ENCODE measurements at places on chromosomes 5 and 9.
A peak's percentile ranks its signal among the peaks of the same experiment; 100 is the strongest.

GRCh38 chr9:71758785-71759184, 9.5 kb downstream of the CEMIP2 start:
- peak; percentile 68 for DNase-seq

GRCh38 chr5:132865668-132866341, 464 bp downstream of the GDF9 start:
- DNase-seq: no peak

DNA sequence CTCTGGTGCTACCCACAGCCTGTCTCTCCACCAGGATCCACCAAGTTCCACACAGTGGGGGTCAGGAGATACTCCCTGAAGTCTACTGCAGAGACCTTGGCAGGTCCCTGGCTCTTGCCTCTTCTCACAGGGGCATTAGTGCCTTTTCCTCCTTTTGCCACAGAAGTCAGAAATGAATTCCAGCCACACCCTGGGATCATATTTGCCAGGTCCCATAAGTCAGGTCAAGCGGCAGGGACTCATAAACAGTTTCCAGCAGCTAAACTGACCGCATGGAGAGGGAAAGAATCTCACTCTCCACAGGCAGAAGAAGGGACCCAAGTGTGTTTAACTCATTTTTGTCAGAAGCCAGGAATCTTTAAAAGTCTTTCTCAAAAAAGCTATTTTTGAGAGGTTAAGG, 13.3 kb upstream of the IFNK start:
- DNase-seq: no peak

GRCh38 chr9:89969156-89969675, 364.4 kb downstream of the GADD45G start:
- no peak for DNase-seq

- DNase-seq: no peak
Measured at GRCh38 chr5:59321642-59322041, 571.9 kb downstream of the PDE4D start.

GRCh38 chr9:29648601-29649000, 2075.3 kb upstream of the C9orf72 start:
- DNase-seq: no peak

DNA sequence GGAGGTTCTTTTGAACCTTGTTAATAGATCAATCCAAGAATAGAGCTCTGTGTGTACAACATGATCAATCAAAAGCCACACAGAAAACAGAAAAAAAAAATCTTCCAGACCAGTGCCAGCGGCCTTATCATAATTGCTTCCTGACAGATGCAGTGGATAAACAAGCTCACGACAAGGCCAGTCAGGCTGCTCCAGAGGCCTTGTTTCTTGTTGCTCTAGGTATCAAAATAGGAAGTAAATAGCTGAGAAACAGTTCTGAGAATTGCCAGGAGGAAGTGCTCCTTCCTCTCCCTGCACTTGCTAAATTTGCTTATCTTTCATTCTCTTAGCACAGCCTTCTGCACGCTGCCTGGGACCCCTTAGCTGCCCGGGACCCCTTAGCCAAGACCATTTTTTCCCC, 199.0 kb upstream of the TARS1 start:
- no peak for DNase-seq

DNA sequence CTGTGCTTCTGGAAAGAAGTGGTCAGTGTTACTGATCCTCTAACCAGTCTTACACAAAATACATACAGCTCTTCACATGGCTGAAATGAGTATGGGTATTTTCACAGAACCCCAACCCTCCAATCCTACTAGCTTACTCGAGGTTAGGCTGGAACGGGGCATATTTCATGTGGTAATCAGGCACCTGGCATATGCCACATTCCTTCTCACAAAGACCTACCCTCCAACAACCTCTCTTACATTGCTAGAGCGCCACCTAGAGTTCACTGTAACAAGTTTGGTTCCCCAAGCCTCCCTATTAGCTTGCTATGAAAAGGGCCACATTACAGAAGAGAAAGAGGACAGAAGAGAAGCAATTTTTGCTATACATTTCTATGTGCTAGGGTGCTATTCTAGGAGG, 597.3 kb downstream of the PRELID2 start:
- DNase-seq: peak; percentile 30

- no peak for DNase-seq
Measured at GRCh38 chr9:119945686-119946085, 576.5 kb upstream of the BRINP1 start.

DNA sequence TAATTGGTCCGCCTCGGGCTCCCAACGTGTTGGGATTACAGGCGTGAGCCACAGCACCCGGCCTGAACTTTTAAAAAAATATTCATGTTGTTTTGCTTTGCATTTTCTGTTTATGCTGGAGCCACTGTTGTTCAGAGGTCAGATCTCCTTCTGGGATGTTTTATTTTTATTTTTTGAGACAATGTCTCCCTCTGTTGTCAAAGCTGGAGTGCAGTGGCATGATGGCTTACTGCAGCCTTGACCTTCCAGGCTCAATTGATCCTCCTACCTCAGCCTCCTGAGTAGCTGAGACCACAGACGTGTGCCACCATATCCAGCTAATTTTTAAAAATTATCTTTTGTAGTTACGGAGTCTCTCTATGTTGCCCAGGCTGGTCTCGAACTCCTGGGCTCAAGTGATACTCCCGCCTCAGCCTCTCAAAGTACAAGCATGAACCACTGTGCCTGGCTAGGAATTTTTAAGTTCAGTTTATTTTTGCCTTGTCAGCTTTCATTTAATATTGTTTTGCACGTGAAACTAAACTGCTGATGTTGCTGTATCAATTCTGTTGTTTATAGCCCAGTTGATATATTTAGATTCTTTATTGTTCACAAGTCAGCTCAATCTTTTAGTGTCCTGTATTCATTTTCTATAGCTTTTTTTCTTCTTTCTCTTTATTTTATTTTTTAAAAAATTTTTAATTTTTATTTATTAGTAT, 13.7 kb downstream of the TMEFF1 start:
- DNase-seq: no peak

DNA sequence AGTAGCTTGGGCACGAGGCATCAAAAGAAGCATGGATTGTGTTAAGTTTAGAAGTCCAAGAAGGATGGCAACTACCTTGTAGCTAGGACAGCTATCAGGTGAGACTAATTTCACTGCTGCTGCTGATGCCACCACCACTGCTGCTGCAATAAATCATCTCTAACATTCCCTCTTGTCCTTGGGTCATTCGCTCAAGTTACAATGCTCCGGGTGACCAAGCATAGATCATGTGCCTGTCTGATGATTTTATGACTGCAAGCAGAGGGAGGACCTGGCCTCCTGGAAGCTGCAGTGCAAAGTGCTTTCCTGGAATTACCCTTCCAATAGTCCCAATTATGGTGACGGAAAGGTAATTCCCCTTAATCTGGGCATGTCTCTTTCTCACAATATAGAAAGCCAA, 334.4 kb downstream of the PRELID2 start:
- no peak for DNase-seq

GRCh38 chr9:97412626-97413385, 910 bp downstream of the TDRD7 start:
- peak; percentile 63 for DNase-seq

DNA sequence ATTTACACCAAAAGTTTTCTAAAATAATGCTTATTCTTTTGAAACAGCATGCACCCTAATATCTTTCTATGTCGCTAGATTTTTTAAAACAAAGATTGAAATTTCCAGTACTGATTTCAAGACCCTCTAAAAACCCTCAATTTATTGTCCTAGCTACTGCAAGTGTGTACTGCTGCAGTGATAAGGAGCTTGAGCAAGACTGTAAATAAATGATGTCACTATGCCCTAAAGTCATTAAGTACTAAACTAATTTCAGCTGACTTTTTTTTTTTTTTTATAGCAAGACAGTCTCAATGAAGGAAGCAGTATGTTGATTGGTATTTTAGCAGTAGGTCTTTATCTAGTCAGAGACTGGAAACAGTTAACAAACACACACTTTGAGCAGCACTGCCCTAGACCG, 12.2 kb upstream of the MIER3 start:
- no peak for DNase-seq

- DNase-seq: no peak
Measured at GRCh38 chr5:89011778-89012711, 129.1 kb upstream of the MEF2C start.

- no peak for DNase-seq
Measured at GRCh38 chr9:105963343-105964099, 269.2 kb downstream of the TMEM38B start.

- DNase-seq: no peak
Measured at GRCh38 chr9:125822902-125823301, 75.7 kb downstream of the PBX3 start.

GRCh38 chr5:141637123-141637766, 448 bp downstream of the RELL2 start:
- peak; percentile 51 for DNase-seq

- DNase-seq: no peak
Measured at GRCh38 chr5:118220556-118221195, 767.7 kb downstream of the DTWD2 start.

DNA sequence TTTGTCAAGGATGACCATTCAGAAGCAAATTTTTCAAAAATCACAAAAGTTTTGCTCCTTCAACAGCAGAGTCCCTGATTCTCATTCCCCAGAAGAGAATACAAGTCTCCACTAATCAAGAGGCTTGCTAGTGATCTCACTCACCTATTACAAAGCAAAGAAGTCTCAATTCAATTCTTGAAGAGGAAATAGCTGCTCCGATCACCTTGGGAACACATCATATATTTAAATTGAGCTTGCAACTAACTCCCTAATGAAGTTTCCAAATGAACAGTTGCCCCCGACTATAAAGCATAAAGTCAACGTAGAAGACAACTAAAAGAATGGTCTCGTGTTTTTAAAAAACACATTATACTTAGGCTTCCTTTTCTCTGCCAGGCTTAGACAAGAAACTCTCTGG, 1.6 kb downstream of the LIFR start:
- no peak for DNase-seq

- peak; percentile 23 for DNase-seq
Measured at GRCh38 chr5:180208435-180209081, 453 bp downstream of the RASGEF1C start.

DNA sequence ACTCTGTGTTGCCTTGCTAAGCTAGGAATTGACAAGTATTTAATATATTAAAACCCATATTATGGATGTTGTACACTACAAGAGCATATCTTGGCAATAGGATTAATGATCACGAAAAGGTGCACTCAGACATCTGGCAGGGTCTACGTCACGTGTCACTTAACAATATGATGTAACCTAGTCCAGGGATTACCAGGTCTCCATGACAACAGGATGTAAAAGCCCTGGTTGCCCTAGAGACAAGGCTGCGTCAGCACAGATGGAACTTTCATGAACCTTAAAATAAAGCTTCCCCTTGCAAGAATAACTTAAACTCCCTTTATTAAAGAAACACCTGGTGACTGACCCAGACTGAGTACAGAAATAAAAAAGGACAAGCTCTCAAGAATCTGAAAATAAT, 717.8 kb downstream of the CDH18 start:
- no peak for DNase-seq

GRCh38 chr5:141787376-141787775, 90.8 kb downstream of the PCDH1 start:
- DNase-seq: no peak

DNA sequence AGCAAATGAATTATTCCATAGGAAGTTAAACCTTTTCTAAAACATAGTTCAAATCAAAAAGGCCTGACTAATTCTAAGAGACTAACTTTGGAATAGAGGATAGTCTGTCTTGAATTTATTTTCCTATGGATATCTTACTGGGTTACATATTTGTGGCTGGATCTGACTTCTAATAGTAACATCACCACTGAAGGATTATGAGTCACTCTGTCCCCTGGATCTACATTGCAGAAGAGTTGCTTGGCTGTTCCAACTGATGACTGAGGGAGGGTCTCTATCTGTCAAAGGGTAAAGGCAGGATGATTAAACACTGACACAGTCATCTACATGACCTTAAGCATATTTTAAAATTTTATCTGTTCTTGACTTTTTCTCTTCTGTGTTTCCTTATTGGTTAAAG, 119.6 kb upstream of the FST start:
- DNase-seq: peak; percentile 90

- no peak for DNase-seq
Measured at GRCh38 chr9:137222190-137223077, at the start of gene RNF208. RNF208 (minus strand) TSS chr9:137222240; CDS start chr9:137221212, 1,028 bp downstream.

GRCh38 chr9:136762915-136763648, 1.2 kb downstream of the LCN15 start:
- peak; percentile 73 for DNase-seq

Measured in RWPE1 (cell line).